Stimulated activated CD4-positive, alpha-beta T cell treated with anti-CD3 and anti-CD28 coated beads, Interleukin-1b, Interleukin-23, amount 100 ng/mL, for 48 hours (primary cell): ENCODE measurements at places on chromosomes 1 and 21.

DNA sequence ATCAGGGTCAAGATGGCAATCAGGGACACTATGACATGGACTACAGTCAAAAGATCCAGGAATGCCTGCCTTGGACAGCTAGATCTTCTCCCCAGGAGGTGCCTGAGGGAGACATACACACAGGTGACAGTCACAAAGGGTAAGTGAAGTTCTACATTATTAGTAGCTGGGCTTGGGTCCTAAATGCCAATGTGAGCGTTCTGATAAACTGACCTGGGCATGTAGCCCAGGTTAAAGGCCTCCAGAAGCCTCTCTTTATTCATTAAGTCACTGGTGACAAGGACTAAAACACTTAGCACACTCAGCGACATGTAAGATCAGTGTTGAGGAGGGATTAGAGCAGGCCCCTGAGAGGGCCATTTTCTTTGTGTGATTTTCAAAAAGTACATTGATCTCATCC, 48.9 kb upstream of the HSD17B7 start:
- DNase-seq, result no peak

GRCh38 chr21:44024257-44024656, 12.1 kb downstream of the TRAPPC10 start:
- no peak for DNase-seq

DNA sequence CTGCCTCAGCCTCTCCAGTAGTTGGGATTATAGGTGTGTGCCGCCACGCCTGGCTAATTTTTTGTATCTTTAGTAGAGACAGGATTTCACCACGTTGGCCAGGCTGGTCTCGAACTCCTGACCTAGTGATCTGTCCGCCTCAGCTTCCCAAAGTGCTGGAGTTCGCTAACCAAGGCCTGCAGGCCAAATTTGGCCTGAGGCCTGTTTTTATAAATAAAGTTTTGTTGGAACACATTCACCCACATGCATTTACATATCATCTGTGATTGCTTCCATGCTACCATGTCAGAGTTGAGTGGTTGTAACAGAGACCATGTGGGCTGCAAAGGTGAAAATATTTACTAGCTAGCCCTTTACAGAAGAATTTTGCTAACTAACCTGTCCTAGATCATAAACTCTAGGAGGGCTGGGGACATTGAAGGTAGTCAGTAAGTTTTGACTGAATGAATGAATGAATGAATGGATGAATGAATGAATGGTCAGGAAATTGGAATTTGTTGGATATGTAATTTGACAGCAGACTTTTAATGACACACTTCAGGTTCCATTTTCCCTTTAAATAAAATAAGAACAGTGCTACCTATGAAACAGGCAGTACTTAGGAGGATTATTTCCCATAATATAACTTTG, 38.4 kb downstream of the ROR1 start:
- DNase-seq, result no peak

DNA sequence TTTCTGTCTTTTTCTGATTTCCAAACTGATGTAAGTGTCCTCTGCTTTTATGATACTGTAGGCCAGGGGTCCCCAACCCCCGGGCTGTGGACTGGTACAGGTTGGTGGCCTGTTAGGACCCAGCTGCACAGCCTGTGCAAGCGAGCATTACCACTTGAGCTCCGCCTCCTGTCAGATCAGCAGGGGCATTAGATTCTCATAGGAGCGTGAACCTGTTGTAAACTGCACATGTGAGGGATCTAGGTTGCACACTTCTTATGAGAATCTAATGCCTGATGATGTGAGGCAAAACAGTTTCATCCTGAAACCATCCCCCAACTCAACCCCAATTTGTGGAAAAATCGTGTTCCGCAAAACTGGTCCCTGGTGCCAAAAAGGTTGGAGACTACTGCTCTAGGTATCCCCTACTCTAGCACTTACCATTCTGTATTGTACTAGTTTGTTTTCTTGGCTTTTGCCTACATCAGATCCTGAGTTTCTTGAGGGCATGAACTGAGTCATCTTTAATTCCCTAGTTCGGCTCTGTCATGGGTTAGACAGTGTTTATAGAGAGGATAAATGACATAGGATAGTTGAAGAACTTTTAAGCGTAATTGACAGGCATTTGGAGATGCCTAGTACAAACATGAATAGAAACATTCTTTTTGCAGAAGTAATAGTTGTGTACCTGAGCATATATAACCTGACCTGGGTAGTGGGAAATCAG, 4.1 kb downstream of the ABCD3 start:
- DNase-seq, result no peak

- no peak for DNase-seq
Observed at GRCh38 chr1:163069655-163070277, 605 bp downstream of the RGS4 start.

- no peak for DNase-seq
Observed at GRCh38 chr1:71583756-71584155, 502.9 kb upstream of the ZRANB2 start.

DNA sequence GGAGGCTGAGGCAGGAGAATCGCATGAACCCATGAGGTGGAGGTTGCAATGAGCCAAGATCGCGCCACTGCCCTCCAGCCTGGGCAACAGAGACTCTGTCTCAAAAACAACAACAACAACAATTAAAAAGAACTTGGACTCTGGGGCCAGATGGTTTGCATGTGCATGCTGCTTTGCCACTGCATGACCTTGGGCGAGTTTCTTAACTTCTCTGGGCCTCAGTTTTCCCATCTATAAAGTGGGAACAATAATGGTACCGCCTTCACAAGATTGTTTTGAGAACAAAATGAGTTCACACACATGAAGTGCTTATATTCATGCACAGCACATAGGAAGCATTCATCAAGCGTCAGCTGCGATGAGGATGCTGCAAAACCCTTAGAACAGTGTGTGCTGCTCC, 74.6 kb downstream of the MAN1C1 start:
- no peak for DNase-seq

GRCh38 chr1:57605933-57606332, 182.1 kb upstream of the DAB1 start:
- DNase-seq, result no peak
